ENCODE measurements at places on chromosomes 5 and 9.

GRCh38 chr5:24773261-24773660 lies 128.5 kb upstream of the CDH10 start:
- DNase-seq, result no peak

GRCh38 chr5:7897014-7897600 lies 28.2 kb downstream of the MTRR start:
- DNase-seq, result no peak

GRCh38 chr9:118325757-118326156 lies 621.6 kb downstream of the TLR4 start:
- DNase-seq, result no peak

GRCh38 chr9:34363619-34364351 lies 12.9 kb downstream of the MYORG start:
- no peak for DNase-seq

- no peak for DNase-seq
These were observed 50.4 kb downstream of the POC5 start for GRCh38 chr5:75666801-75667200.

- DNase-seq, result no peak
These were observed 75.3 kb upstream of the IL12B start for GRCh38 chr5:159405611-159406031.

- DNase-seq, result no peak
These were observed 47.9 kb downstream of the COL5A1 start for GRCh38 chr9:134689321-134690181.

DNA sequence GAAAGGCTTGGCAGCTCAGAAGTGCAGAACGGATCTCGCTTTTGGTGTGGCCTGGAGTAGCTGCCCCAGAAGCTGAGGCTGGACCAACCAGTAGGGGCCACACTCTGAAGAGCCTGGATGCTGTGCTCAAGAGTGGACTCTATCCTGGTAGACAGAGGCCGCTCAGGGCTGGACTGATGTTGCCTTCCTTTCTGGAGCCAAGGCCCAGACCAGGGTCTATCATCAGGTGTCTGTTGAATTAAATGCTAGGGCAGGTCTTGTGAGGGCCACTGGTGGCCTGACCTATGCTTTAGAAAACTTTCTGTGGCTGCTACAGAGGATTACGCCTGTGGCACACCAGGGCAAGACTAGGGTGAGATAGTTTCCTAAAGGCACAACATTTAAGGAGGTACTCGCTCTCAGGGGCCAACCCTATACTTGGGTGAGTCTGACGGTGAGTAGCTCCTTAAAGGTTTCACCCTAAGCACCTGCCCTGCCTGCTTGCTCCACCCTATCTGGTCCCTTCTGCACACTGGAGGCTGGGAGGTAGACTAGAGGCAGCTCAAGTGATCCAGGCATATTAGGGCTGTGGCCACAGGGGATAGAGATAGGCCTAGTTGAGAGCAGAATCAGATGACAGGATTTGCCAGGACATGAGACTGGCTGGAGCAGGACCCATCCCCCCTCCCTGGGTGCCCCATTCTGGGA lies 9.8 kb upstream of the IRF1 start:
- no peak for DNase-seq

- DNase-seq, result no peak
These were observed 121.7 kb upstream of the ZNF366 start for GRCh38 chr5:72628771-72629371.

DNA sequence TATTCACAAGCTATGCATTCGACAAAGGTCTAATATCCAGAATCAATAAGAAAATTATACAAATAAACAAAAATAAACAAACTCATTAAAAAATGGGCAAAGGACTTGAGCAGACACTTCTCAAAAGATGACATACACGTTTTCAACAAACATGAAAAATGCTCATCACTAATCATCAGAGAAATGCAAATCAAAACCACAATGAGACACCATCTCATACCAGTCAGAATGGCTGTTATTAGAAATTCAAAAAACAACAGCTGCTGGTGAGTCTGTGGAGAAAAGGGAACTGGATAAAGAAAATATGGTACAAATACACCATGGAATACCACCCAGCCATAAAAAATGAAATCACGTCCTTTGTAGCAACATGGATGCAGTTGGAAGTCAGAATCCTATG lies 45.1 kb upstream of the PUM3 start:
- no peak for DNase-seq

DNA sequence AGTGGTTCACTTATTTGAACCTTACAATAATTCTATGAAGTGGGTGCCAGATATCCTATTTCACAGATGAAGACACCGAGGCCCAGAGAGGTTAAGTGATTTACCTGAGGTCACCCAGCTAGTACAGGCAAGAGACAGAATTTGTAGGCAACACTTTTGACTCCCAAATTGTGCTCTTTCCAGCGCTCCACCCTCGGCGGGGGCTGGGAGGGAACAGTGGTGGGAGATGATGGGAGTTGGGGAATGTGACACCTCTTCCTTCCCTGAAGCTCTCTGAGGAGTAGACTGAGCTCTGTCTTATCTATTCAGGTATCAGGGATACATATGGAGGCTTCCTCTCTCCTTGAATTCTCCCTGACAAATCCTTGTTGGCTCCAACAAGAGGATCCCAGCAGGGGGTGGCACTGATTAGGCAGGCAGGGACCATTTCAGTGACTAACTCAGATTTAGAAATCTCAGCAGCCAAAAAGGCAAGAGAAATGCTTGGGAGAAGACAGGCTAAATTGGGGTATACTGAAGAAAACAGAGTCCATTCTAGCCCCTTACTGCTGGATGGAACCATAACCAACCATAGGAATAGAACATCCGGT lies 95.8 kb upstream of the PANK3 start:
- DNase-seq, result no peak

GRCh38 chr5:443239-444151 lies 519 bp downstream of the EXOC3 start:
- no peak for DNase-seq

DNA sequence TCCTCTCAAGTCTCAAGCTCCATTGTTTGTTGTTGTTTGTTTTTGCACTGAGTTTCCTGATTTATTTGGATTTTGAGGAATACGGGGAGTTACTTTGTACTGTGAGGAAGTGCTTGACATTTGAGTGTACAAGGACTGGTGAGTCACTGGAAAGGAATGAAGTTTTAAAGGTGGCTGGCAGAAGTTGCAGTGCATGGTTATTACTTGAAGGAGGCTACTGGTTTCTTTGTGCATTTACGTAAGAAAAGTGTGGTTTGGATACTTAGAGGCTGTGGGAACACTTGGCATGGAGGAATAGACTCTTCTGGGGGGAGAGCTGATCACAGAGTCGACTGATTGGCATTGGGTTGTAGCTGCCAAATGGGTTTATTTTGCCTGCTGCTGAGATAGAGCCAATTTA lies 919.0 kb downstream of the TAF11L14 start:
- DNase-seq, result peak; percentile 32

DNA sequence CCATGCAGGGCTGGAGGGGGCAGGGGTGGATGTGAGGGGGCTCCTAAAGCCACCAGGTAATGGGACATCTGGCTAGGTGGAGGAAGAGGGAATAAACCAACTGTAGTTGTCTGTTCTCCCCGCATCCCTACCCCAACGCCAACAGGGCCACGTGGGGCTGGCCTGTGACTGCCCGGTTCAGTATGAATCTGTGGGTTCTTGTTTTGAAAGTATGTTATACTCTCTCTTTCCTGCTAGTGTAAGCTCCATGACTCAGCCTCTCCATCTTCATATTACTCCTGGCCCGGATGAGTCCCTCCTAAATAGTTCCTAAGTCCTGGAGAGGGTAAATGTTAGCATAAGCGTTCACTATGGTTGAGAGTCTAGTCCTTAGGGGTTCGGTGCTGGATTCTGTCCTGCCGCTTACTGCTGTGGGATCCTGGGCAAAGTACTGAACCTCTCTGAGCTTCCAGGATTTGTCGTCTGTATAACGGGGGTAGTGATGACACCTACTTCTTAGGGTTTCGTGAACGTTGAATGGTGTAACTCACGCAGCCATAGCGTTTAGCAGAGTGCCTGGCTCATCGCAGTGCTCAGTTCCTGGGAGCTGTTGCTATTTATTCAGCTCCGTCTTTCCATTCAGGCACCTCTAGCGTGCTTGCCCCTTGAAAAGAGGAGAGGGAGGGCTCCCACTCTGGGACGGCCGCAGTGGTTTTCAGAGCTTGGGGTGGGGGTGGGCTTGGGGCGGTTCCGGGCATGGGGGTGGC lies 28.8 kb downstream of the LHX2 start:
- no peak for DNase-seq

GRCh38 chr9:96665789-96666188 lies 10.7 kb upstream of the PRXL2C start:
- DNase-seq, result no peak

- no peak for DNase-seq
These were observed 113.1 kb downstream of the DNAH5 start for GRCh38 chr5:13831351-13831750.

- no peak for DNase-seq
These were observed 71.0 kb downstream of the WNK2 start for GRCh38 chr9:93254806-93255493.

GRCh38 chr5:107487056-107487542 lies 183.6 kb downstream of the EFNA5 start:
- DNase-seq, result no peak

GRCh38 chr5:111262815-111263214 lies 38.6 kb downstream of the CAMK4 start:
- DNase-seq, result no peak

DNA sequence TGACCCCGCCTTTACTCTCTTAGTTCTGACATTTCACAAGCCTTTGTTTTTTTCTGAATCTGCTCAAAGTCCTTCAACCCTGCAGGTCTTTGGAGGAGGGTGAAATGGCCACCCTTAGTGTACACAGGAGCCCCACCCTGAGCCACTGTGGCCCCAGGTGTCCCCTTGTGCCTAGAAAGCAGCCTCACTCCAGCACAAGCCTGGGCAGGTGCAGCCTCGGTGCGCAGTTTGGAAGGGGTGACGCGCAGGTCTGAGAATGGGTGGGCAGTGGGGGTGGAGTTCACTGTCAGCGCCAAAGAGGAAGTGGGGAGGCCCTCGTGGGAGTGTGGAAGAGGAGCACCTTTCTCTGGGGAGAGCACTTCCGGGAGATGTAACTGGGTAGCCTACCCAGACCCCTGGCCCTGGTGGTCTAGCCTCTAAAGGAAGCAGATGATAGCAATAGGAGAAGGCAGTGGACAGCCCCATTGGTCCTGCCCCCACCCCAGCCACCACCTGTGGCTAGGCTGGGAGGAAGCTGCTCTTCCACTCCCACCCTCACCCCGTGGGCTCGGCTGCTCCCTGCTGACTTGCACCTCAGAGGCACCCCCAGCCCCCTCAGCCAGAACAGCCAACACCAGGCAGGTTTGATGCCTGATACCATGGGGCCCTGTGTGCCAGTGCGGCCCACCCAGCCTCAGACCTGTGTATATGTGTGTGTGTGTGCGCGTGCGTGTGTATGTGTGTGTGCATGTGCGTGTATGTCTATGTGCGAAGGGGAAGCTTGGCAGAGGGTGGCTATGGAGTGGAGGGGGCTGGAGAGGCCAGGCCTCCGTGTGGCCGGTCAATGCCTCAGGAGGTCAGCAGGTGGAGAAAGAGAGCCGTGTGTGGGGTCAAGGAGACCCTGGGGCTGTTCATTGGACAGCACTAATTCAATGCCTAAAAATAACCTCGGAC lies 16.8 kb upstream of the DAB2IP start:
- DNase-seq, result no peak

GRCh38 chr5:144812763-144813162 lies 642.1 kb downstream of the KCTD16 start:
- DNase-seq, result no peak

DNA sequence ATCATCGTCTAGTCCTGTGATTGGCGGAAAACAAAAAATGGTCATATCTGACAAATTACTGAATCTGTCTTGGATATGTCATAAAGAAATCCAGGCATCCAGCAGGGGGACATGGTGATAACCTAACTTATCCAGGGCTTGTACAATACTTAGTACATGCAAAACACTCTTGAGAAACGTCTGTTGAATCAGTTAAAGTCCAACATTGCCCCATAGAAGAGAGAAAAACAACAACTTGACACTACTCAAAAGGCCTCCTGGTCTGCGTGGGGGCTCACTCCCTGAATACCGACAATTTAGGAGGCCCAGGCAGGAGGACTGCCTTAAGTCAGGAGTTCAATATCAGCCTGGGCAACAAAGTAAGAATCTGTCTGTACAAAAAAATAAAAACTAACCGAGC lies 217.5 kb downstream of the DCP2 start:
- DNase-seq, result no peak

DNA sequence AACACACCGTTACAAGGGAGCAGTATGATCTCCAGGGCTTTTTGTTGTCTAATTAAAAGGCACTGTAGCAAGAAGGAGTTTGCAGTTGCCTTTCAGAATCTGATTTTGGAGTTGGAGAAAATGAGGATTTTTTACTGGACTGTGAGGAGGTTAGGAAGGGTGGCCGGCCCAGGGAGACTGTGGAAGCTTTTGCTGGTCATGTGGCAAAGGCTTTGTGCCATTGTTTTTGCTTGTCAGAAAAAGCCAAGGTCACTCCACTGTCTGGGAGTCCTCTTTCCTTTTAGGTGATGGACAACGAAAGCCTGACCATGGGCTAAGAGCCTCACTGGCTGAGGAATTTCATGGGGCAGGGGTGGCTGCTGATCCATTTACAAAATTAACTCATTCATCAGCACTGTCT lies 10.3 kb upstream of the WHRN start:
- no peak for DNase-seq

DNA sequence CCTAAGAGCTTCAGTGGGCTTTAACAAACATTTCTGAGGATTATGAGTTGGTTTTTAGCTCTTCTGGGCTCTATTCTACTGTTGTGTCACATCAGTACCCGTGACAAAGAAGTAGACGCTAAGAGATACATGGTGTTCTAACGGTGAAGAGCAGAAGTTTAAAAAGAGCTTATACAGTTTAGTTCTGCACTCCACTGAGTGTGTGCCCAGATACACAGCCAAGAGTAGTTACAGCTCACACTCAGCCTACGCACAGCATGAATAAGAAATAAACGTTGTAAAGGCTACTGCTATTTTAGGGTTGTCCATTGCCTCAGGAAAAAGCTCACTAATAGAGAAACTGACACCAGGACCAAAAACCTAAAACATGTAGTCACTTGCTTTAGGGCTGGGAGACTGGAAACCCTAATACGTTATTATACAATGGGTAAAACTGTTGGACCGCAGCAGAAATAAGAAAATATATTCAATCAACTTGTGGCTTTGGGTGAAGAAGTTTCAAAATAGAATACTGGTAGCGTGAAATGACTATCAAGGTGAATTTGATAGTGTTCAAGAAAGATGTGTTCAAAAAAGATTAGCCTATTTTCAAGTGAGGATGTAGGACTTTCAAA lies 34.7 kb downstream of the PSIP1 start:
- DNase-seq, result no peak

DNA sequence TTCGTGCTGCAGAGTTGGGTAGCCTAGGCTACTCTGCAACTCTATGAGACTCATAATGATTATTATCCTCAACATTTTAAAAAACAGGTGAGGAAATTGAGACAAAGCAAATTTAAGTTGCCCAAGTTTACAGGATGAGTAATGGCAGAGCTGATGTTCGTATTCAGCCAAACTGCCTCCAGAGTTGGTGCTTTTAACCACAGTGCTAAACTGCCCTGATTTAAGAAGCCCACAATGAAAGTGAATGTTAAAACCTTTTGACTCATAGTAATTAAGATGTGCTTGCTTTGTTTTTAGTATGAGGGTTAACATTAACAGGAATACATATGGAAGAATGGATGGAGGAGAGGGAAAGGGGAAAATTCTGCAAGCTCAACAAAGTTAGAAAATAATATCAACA lies 15.9 kb upstream of the GABRB2 start:
- no peak for DNase-seq

- no peak for DNase-seq
These were observed 52.5 kb downstream of the AOPEP start for GRCh38 chr9:94779031-94779430.

Data from keratinocyte (primary cell).